ENCODE measurements at places on chromosomes 11 and 22. TPM values are rescaled to one million over a fixed set of nuclear protein-coding genes. Genes with fewer than 3 reads are reported as not detected.

- DNase-seq, result no peak
Measured at GRCh38 chr11:48033918-48034341, 53.6 kb downstream of the PTPRJ start.

DNA sequence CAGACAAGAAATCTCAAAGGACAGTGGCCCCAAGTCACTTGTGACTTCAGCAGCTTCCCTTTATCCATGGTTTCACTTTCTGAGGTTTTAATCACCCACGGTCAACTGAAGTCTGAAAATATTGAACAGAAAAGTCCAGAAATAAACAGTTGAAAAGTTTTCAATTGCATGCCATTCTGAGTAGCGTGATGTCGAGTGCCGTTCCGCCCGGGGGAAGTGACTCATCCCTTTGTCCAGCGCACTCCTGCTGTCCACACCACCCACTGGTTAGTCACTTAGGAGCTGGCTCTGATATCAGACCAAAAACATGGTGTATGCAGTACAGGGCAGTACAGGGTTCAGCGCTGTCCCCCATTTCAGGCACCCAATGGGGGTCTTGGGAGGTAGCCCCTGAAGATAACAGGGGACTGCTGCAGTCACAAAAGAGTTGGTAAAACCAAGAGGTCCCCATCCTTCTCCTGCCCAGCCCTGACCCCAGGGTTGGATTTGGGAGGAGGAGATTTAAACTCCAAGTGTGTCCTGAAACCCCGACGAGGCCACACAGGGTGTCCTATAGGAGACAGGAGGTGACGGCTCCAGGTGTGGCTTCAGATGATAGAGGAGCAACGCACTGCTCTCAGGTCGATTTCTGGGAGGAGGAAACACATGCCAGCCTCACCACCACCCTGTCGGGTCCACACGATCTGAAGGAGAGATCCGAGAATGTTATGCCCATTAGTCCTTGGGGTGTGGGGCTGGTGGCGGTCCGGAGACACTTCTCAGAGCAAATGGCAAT is 390.1 kb downstream of the CTTN start:
- DNase-seq, result no peak

RPS13 gene
- total RNA-seq, result 1,242 TPM

DNA sequence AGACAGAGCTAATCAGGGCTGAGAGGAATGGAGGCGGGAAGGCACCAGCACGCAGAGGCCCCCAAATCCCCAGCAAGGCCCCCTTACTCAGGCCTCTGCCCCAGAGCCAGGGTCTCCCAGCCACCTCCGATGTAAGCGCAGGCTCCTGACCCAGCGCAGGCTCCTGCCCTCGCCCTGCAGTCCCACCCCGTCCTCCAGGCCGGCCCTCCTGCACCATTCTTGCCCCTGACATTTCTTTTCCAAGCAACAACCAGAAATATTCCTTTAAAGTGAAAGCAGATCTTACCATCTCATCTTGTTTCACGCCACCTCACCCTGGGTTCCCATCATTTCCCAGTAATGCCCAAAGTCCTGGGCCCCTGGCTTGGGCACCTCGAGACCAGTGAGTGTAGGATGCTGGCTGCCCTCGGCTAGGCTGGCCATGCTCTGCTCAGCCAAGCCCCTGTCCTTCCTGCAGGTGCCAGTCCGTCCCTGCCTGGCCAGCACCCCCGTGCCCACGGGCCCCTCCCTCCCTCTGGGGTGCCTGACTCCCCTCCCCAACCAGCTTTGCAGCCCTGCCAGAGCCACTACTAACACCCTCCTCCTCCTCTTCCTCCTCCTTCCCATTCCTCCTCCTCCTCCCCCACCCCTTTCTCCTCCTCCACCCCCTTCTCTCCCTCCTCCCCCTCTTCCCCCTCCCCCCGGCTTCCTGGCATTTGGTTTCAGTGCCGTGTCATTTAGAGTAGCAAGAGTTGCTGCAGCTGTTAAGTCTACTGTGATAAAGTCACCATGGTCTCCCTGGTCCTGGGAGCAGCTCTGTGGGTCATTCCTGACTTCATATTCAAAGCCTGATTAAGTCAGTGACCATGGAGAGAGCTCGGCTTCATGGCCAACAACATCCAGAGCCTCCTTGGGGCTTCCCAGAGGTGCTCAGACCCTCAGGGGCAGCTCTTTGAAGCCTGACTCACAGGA is 78.7 kb downstream of the PIWIL3 start:
- DNase-seq, result no peak

- peak; percentile 58 for DNase-seq
Measured at GRCh38 chr22:30424534-30425326, 838 bp upstream of the MTFP1 start.

OVOL1 gene
- 0.19 TPM for total RNA-seq

- no peak for DNase-seq
Measured at GRCh38 chr11:70111269-70112016, 33.3 kb downstream of the ANO1 start.

DNA sequence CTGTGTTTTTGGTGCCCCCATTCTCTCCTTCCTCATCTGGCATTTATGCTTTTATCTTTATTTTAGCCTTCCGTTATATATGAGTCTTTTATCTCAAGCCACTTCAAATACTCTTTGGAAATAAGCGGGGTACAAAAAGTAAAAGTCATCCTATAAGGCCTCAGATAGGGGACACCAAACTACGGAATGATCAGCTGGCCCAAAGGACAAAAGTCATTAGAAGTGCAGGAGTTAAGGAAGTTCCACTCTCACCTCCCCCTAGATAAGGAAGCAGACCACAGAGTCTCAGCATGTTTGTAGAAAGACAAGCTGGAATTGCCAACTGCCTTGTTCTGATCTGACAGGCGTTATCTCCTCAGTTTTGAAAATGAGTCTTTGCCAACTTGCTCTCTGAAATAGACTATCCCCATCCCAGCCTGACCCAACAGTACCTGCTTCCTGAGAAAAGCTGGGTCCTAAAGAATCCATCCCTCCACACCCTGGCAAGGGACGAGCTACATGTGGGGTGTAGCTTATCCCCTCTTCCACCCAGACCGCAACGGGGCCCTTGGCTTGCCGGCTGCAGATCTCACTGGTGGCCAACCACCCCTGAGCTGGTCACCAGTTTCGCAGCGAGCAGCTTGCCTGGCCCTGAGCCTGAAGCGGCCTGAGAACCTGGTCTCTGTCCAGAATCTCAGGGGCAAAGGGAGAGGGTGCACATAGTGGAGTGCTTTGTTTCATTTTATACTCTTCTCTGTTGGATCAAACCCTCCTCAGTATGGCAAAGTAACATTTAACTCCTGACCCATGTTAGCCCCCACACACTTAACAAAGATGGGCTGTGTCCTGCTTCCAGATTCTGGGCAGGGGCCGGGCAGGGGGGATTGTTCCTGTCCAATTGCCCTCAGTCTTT is 13.8 kb downstream of the FADS2 start:
- no peak for DNase-seq

- DNase-seq, result no peak
Measured at GRCh38 chr11:117881217-117881616, 4.8 kb upstream of the FXYD6 start.

FXYD2 gene
- total RNA-seq, result 1.1 TPM

DNA sequence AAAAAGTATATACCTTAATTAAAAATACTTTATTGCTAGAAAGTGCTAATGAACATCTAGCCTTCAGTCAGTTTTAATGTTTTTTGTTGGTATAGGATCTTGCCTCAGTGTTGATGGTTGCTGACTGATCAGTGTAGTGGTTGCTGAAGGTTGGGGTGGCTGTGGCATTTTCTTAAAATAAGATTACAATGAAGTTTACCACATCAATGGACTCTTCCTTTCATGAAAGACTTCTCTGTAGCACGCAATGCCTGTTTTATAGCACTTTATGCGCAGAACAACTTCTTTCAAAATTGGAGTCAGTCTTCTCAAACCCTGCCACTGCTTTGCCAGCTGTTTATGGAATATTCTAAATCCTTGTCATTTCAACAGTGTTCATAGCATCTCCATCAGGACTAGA is 50.6 kb downstream of the LDLRAD3 start:
- DNase-seq, result peak; percentile 5

- DNase-seq, result no peak
Measured at GRCh38 chr22:32862936-32863661, 61.6 kb downstream of the TIMP3 start.

GRCh38 chr11:106101819-106102218 is 24.4 kb downstream of the AASDHPPT start:
- no peak for DNase-seq
